ENCODE measurements at places on chromosomes 1 and 21.

- no peak for DNase-seq
These were observed 11.5 kb upstream of the AIM2 start for GRCh38 chr1:159088050-159088449.

- DNase-seq = no peak
These were observed 21.4 kb upstream of the LRRC38 start for GRCh38 chr1:13535227-13535626.

GRCh38 chr21:44800971-44801467 lies 601 bp downstream of the UBE2G2 start:
- no peak for DNase-seq

DNA sequence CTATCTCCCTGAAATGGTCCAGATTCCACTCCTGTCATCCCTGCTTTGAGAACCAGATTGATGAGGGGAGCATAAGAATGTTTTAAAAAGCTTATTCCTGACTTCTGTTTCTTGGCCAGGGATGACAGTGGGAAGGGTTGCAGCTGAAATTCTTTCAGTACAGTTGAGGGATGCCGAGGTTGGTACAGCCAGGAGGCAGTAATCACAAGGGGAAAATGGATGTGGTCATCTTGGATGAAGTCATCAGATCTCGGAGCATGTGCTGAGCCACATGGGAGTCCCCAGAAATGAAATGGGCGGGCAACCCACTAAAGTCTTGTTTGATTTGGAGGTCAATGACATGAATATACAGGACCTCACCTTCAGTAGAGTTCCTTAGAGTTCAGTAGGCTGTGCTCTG lies 18.7 kb upstream of the PLA2G2E start:
- no peak for DNase-seq

- no peak for DNase-seq
These were observed 7.2 kb downstream of the CASZ1 start for GRCh38 chr1:10789047-10789791.

DNA sequence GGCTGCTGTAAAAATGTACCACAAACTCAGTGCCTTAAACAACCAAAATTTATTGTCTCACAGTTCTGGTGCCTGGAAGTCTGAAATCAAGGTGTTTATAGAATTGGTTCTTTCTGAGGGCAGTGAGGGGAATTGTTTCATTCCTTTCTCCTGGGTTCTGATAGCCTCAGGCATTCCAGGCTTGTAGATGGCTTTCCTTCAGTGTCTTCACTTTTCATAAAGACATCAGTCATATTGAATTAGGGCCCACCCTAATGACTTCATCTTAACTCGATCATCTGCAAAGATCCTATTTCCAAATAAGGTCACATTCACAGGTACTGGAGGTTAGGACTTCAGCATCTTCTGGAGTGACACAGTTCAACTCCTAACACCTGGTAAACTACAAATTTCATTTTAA lies 15.0 kb downstream of the CDKN2C start:
- DNase-seq = no peak

- no peak for DNase-seq
These were observed 241.0 kb downstream of the GPATCH2 start for GRCh38 chr1:217389895-217390294.

DNA sequence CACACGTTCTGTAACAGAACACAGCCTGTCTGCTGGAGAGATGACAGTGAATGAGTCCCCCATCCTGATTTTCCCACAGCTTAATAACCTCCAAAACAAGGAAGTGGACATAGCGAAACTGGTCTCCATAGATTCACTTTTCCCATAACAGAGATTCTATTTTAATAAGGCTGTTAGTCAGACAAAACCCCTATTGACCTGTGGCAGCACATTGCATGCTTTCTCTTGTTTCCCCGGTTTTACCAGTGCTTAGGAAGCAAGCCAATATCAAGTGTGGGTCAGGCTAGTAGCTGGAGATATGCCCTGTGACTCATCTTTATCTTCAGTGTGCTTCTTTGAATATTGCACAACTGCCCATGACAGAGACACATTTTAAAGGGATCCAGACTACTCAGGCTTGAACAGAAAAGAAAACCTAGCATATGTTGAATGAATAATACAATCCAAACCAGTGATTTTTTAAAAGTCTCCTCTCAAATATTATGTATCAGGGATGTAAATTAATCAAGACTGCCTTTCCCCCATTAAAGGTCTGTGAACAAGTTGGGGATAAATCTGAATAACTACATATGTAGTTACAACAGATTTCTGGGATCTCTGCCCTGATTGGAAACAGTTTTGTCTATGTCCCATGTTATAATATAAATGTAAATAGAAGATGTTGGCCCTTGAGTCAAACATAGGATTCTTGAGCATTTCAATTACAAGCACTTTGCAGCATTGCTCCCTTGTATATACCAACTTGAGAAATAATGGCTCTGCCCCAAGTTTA lies 11.9 kb upstream of the CLDN8 start:
- DNase-seq = no peak

DNA sequence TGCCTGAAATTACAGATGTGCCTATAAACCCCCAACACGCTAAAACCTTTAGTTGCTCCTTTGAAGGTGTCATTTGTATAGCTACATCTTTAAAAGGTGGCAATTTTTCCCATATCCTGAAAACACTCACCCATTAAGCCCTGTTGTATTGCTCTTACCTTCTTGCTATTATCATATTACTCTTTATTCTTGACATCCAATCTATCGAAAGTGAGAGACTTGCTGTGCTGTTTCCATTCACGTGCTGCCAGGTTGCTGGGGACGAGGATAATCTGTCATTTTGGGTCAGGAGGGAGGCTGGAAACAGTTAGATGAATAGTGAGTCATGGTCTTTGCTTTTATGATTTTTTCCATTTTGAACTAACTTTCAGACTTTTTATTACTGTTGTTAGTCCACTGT lies 213.0 kb upstream of the PRMT6 start:
- DNase-seq = no peak

DNA sequence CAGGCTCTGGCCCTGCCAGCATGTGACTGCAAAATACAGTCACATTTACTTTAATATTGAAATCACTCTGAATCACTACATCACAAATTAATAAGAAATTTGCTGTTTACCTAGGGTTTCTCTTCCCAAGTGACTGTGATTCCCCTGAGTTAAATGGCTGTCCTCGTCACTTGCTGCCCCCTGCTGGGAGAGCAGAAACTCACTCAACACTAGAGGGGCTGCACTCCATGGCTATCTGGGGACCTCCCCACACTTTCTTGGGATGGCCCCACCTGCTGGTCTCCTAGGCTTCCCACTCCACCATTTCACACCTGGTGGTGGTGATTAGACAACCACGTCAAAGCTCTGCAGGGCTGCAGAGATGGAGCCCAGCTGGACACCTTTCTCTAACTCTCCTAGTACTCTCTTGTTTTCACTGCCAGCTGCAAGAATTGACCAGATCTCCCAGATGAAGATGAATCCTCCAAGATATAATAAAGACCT lies 63.4 kb downstream of the CD2 start:
- no peak for DNase-seq

Data from ovary (tissue), 10 donors.